H1 (cell line): ENCODE measurements at places on chromosomes 7 and 10.

DNA sequence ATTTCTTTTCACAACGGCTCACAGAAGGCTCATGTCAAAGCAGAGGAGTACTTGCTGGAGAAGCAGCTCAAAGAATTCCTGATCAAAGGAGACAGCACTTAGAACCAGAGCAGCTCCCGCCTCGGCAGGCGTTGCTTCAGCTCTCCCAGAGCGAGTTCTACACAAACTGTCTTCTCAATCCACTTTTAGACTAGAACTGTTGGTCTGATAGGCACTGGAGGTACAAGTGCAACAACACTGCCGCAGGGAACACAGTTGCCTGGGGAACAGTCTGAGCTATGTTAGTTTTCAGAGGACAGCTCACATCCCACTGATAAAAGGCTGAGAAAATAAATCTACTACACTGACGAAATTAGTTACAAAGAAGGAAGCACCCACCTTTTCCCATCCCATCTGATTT, 35.4 kb downstream of the CYTH3 start:
- no peak for DNase-seq

GRCh38 chr10:100780324-100780723, 34.9 kb downstream of the PAX2 start:
- DNase-seq = no peak

DNA sequence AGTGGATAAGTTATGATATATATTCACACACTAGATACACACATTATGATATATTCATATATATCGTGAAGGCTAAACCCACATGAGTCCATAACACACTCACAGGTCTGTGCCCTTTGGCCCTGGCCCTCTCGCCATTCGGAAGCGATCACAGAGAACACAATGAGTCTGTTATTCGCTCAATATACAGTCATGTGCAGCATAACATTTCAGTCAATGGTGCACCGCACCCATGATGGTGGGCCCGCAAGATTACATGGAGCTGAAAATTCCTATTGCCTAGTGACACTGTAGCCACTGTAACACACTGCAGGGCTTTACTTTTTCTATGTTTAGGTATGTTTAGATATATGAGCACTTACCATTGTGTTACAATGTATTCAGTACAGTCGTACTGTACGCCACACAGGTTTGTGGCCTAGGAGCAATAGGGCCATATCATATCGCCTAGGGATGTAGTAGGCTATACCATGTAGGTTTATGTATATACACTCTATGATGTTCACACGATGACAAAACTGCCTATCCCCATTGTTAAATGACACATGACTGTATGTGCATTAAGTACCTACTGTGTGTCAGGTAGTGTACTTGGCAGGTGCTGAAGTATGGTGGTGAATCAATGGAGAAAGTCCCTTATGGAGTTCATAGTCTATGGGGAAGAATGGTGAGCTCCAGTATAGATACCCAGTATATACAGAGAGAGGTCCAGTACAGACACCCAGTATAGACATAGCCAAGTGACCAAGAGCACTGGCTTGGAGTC, 198.8 kb upstream of the KLF14 start:
- no peak for DNase-seq

DNA sequence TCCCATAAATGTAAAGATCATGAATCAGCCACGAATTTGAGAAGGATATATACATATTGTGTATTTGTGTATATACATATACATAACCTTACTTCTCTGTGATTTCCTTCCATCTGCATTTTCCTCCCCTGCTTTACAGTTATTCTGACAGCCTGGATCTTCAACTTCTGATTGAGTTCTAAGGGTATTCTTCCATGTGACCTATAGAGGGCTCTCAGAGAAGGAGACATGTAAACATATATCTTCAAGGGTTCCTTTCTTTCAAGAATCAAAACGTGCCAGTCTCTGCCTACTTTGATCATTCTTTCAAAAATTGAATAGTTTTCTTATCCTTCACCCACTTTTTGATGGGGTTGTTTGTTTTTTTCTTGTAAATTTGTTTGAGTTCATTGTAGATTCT, 453.7 kb upstream of the POT1 start:
- DNase-seq = no peak

DNA sequence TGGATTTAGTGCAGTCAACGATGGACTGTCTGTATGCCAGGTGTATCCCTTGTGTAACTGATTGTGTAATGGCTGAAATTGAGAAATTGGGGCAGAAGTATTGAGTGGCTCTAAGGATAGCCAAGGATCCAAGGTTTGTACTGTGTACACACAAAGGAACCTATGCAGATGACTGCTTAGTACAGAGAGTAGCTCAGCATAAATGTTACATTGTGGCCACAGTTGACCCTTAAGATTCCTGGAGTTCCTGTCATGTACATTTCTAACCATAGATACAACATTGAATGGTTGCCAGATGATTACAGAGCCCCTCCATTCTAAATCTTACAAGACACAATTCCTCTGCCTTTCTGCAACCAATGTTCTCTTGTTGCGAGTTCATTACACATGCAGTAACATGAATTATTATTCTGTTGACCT, 25.3 kb downstream of the CCDC126 start:
- DNase-seq = no peak

DNA sequence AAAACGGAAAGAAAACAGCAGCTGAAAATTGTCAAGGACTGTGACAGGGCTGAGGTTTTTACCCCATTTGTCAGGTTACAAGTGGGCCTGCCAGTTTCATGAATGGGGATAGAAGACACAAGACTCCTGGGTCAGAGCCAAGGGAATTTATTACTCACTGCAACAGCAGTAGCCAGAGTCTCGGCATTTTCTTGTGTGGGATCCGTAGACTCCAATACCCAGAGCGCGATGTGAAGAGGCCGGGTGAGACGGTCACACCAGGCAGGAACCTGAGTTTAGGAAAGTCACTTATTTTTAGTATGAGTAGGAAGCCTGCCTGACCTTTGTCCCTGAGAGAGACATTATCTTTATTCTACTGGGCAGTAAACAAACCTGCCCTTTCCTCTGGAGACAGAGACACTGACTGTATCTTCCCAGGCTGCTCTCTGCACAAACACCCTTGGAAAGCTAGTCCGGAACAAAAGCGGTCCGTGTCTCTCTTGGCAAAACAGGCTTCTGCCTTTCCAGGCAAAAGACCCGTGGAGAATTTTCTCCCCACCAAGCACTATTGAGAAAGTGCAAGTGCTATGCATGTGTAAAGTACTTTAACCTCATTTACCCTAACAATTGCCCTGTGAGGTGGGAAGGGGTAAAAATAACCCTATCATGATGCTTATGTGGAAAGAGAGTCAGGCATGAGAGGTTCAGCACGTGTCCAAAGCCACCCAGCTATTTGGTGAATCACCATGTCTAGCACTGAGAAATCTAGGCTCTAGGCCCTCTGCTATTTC, 58.4 kb downstream of the JCAD start:
- no peak for DNase-seq
